ENCODE measurements at places on chromosomes 13 and 19. TPM values are rescaled to one million over a fixed set of nuclear protein-coding genes. Genes with fewer than 3 reads are reported as not detected.

The B3GNT3 gene
- total RNA-seq: 0.16 TPM

The CIC gene
- total RNA-seq: 16.2 TPM

The SBK2 gene
- not detected for total RNA-seq

The ALOX5AP gene
- total RNA-seq: not detected

The RUBCNL gene
- not detected for total RNA-seq

The RYR1 gene
- not detected for total RNA-seq

The GAS6 gene
- 210 TPM for total RNA-seq

The KIR3DL1 gene
- total RNA-seq: not detected

The SOX1 gene
- total RNA-seq: not detected

The GDF15 gene
- 214 TPM for total RNA-seq

The NLRP12 gene
- 4.2 TPM for total RNA-seq

The DCLK1 gene
- total RNA-seq: 116 TPM

The ZNF99 gene
- not detected for total RNA-seq

The ELSPBP1 gene
- total RNA-seq: not detected

The URAD gene
- not detected for total RNA-seq

The GJB6 gene
- total RNA-seq: not detected

The ZNF699 gene
- total RNA-seq: 4.4 TPM

The TEX29 gene
- 0.44 TPM for total RNA-seq

The CDX2 gene
- not detected for total RNA-seq

The CEACAM6 gene
- total RNA-seq: not detected

The MUC16 gene
- not detected for total RNA-seq

The SIRT2 gene
- total RNA-seq: 52.3 TPM

The KISS1R gene
- not detected for total RNA-seq

The KIR3DL2 gene
- total RNA-seq: not detected

The C13orf46 gene
- total RNA-seq: 0.16 TPM

The FFAR3 gene
- total RNA-seq: not detected

The PRR12 gene
- 4.5 TPM for total RNA-seq

The ZNF823 gene
- 13.2 TPM for total RNA-seq

The SHFL gene
- total RNA-seq: 24.3 TPM

The CCDC70 gene
- not detected for total RNA-seq

The SLC7A1 gene
- 53.1 TPM for total RNA-seq

The LMTK3 gene
- total RNA-seq: 0.06 TPM

The PEX11G gene
- total RNA-seq: 1.5 TPM

The HRC gene
- total RNA-seq: not detected

The HAUS5 gene
- 6.0 TPM for total RNA-seq

The ZNF69 gene
- 4.5 TPM for total RNA-seq

The POMP gene
- 70.7 TPM for total RNA-seq

The PALM3 gene
- not detected for total RNA-seq

The MISP gene
- not detected for total RNA-seq

The PNMA8B gene
- total RNA-seq: 0.19 TPM

The PSG4 gene
- 0.65 TPM for total RNA-seq

The CACNG8 gene
- 0.19 TPM for total RNA-seq

All from bladder microvascular endothelial cell (primary cell).